ENCODE measurements at places on chromosomes 16 and 17.

DNA sequence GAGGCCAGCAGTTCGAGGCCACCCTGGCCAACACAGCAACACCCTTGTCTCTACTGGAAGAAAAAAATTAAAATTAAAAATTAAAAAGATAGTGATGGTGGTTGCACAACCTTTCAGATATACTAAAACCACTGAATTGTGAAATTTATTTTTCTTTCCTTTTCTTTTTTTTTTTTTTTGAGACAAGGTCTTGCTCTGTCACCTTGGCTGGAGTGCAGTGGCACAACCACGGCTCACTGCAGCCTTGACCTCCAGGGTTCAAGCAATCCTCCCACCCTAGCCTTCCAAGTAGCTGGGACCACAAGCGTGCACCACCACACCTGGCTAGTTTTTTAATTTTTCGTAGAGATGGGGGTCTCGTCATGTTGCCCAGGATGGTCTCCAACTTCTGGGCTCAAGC, 254.4 kb downstream of the SLC39A11 start:
- no peak for DNase-seq

DNA sequence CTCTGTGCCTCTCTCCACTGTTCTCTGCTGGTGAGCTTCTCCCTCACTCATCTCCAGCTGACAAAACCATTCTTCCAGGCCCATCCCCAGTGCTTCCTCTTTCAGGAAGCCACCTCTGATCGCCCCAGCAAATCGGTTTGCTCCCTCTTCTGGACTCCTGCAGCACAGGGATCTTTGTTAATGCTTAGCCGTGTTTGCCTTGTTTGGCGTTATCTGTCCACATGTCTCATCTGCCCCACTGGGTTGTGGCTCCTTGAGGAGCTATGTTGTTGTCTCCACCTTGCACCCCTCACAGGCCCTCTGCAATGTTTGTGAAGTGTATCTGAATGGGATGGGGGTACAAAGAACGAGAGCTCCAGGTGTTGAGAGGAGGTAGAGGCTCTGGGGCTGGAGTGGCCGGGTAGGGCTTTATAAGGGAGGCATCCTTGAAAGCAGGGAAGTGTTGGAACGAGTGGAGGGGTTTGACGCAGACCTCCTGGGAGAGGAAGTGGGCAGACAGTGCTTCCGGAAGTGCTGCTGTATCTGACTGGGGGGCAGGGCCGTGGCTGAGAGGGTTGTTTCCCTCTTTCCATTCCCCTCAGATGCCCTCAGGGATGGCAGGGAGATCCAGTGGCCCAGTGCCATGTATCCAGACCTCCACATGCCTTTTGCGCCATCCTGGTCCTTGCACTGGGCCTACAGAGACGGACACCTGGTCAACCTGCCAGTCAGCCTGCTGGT, 27.8 kb downstream of the CASKIN2 start:
- DNase-seq = no peak

- DNase-seq = no peak
Measured at GRCh38 chr16:85601730-85602401, 11.3 kb upstream of the GSE1 start.

GRCh38 chr17:35448214-35448898, at the start of gene SLFN13:
Gene SLFN13 (minus strand): TSS chr17:35448766. CDS start chr17:35445680, 3,086 bp downstream.
- peak; percentile 78 for DNase-seq

GRCh38 chr16:19366391-19366790, 51.3 kb upstream of the TMC5 start:
- DNase-seq = no peak
